ENCODE measurements at places on chromosomes 1 and 21.
A peak's percentile ranks its signal among the peaks of the same experiment; 100 is the strongest.

DNA sequence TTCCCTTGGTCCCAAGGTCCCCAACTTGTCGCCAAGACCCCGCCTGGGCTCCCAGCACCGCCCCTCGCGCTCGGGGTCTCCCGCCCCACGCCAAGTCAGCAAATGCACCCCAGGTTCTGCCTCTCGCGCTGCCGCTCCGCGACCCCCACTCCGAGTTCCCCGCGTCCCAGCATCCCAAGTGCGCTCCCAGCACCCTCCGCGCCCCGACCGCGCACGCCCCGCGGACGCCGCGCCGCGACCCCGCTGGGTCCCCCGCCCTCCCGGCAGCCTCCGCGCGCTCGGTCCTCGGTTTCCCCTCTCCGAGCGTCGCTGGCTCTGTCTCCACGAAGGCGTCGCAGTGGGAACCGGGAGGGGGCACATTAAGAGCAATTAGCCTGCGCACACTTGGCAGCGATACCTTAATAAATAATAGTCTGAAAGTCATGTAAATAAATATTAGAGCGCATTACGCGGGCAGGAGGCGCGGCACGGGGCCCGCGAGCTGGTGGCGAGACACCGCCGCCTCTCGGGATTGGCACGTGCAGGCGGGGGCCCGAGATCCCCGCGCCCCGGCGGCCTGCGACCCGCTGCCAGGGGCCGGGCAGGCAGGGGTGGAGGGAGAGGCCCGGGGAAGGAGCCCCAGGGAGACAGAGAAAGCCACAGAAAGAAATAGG, 75.9 kb downstream of the VWA5B1 start:
- DNase-seq: no peak

GRCh38 chr1:237239248-237239647, 197.3 kb downstream of the RYR2 start:
- no peak for DNase-seq

- no peak for DNase-seq
Observed at GRCh38 chr21:42044871-42045495, 26.1 kb upstream of the UMODL1 start.

DNA sequence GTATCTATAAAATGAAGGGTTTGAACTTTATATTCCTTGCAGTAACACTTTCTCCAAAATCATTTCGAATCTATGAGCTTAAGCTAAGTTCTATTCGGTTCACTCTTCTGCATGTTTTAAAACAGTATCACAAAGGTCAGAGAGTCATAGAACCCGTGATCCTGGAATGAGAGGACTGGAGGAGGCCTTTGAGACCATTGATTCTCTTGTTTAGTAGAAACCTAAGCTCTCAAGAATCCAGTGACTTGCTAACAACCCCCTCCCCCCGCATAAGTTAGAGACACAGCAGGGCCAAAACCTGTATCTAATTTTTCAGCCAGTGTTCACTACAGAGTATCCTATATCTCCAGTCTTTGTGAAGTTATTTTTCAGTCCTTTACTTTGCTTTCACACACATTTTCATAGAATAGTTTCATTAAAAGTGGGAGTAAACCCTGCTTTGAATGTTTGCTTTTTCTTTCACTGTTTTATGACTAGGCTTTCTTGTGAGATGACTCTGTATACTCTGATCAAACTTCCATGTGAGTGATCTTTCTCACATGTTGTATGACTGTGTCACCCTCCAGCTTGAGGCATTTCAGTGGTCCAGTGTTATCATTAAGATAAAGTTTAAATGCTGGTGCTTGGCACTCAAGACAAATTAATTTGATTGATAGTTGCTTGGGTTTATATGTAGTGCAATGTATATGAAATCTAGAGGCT, 275.4 kb upstream of the SGIP1 start:
- no peak for DNase-seq

- no peak for DNase-seq
Observed at GRCh38 chr1:223326776-223327175, 37.2 kb downstream of the SUSD4 start.

- no peak for DNase-seq
Observed at GRCh38 chr1:205477121-205477758, 21.4 kb upstream of the BLACAT1 start.

DNA sequence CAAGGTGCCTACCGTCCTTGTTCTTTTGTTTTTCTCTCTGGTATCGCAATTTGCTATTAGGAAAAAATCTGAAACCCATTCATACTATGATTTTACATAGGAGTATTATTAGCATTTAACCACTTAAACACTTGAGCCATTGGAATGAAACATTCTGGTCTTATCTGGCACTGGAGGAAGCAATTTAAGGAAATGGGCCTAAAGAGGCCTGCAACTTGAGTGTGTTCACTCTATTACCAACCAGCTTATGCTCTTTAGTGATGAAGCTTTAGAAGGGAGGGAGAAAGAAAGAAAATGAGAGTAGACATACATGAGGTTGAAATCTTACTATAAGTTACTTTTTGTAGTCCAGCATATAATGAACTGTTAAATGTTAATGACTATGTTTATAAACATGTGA, 5.7 kb downstream of the GJA5 start:
- no peak for DNase-seq

DNA sequence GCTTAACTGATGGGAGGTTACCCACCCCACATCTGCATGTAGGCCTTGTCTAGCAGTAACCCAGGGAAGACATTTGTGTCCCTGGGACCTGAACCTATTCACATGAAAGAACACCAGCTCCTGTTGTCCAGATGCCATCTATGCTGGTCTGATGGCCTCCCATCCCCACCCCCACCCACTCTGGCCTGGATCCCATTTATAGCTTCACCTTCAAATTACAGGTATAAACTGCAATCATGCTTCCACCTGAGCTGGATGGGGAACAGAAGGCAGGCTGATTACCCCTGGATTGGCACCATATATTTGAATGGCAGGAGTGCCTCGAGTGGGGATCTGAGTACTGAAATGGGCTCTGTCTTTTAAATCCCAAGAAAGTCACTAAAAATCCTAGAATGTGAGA, 312.7 kb upstream of the USP24 start:
- DNase-seq: no peak

GRCh38 chr1:62613325-62613727, 16.0 kb downstream of the ANGPTL3 start:
- DNase-seq: no peak

GRCh38 chr1:230749150-230749549, 2.0 kb downstream of the CAPN9 start:
- DNase-seq: no peak

- no peak for DNase-seq
Observed at GRCh38 chr1:171506525-171507304, 21.4 kb downstream of the PRRC2C start.

DNA sequence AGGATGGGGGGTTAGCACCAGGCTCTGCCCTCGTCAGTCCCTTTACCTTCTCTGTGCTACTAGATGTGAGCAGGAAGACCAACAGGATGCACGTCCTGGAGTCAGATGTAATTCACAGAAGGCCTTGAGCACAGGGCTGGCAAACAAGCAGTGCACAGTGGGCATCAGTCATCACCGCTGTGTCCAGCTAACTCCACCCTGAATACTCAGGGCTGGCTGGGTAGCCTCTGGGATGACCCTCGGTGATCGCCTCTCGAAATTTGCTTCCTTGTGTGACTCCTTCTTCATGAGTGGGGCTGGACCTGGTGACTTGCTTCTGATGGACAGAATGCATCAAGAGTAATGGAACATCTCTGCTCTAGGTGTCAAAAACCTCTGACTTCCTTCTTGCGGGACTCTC, 92.2 kb upstream of the TMPRSS2 start:
- no peak for DNase-seq

DNA sequence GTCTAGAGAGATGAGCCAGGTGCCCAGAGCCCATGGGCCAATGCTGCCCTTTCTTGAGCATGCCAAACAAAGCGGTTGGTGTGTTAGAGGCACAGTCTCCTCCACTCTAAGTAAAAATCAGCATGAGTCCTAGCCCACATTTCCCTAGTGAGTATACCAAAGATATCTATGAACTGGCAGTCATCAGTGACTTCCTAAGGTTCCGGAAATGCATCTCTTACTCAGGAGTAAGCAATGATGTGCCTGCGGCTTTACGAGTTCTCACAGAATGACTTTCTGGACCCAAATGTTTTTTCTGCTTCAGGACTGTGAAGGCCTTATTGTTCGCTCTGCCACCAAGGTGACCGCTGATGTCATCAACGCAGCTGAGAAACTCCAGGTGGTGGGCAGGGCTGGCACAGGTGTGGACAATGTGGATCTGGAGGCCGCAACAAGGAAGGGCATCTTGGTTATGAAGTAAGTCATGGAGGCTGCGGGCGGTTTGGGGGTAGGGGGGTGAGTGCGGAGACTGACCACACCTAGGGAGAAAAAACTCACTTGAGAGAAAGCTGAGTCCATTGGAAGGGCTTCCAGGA, 9.2 kb downstream of the PHGDH start:
- no peak for DNase-seq

DNA sequence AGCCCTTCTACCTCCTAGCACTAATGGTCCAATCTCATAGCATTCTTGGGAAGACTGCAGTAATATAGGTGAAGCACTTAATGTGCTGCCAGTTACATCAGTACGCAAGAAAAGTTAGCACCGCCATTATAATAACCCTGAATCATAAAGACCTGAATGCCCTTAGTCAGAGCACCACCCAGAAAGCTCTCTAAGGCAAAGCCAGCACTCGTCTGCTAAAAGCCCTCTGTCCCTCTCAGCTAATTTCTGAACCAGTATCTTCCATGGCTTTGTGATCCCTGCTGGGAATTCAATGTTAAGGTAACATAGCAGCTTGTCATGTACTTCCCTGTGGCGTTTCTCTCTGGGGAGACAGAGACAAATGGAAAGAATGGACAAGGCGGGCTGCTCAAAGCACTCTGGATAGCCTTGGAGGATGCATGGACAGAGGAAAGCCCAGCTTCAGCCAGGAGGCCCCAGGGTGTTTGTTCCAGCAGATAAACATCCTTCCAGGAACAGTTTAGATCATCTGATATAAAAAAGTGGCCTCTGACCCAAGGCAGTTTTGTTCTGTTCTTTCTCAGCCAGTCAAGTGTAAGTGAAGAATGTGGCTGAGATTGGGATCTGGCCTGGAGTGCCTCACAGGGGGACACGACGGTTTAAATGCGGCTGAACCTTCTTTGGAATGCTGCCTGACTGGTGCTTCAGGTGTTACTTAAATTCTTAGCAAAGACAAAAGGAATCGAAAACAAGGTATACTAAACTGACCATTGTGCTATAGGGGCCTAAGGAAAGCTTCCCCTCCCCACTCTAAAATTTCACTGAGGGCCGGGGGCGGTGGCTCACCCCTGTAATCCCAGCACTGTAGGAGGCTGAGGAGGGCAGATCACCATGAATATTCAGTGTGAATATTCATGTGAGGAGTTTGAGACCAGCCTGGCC, 58.1 kb upstream of the VTCN1 start:
- no peak for DNase-seq

- DNase-seq: no peak
Observed at GRCh38 chr21:16777041-16777720, 735.7 kb upstream of the CXADR start.

- DNase-seq: no peak
Observed at GRCh38 chr1:90149101-90149500, 154.2 kb downstream of the ZNF326 start.

DNA sequence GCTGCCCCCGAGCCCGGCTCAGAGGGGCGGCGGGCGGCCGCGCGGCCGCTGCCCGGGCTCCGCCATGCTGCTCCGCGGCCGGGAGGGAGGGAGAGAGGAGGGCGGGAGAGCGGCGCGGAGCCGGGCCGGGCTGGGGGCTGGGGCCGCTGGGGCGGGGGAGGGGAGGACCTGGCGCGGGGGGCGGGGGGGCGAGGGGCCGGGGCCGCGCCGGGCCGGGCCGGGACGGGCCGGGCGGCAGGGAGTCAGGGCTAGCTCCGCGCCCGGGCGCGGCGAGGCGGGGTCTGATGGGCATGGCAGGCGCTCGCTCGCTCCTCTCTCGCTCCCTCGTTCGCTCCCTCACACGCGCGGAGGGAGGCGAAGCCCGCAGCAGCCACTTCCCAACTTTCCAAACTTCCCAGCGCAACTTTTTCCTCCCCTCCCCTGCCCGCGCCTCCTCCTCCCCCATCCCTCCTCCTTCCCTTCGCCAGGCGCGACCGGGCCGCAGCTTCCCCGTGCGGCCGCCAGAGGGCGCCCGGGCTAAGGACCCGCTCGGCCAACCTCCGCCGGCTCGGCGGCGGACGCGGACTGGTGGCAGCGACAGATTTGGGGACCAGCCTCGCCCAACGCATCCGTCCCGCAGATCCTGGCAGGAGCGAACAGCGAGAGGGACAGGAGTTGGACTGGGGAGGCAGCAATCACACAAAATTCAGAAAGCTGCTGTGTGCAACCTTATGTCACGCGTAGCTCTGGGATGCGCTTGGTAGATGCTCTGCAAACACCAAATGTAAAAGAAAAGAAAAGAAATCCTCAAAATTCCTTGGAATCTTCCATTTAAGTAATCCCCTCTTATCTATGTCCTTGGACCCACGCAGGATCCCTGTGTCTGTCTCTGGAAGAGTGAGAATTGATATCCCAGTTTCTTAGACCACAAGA, at the start of gene TRABD2B:
Gene TRABD2B (minus strand): TSS at position 97 of the 912 bp plus-strand sequence.
- peak; percentile 50 for DNase-seq

DNA sequence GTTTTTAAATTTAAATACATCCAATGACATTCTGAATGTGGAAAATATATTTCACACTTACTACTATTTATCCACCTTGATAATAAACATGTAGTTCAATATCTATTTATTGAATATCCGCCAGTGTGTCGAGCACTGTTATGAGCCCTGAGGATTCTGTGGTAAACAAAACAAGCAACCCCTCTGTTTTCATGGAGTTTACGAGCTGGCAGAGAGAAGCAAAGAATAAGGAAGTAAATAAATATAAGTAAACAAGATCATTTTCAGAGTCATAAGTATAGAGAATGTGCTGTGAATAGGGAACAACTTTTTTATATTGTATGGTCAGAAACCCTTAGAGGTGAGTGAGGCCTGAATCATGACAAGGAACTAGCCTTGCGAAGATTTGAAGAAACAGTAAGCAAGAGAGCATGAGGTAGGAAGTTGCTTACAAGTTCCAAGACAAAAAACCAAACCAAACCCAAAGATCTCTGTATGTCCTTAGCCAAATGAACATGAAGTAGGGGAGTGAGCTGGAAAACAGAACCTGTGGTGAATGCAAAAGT, 6.4 kb upstream of the SERBP1 start:
- DNase-seq: no peak

DNA sequence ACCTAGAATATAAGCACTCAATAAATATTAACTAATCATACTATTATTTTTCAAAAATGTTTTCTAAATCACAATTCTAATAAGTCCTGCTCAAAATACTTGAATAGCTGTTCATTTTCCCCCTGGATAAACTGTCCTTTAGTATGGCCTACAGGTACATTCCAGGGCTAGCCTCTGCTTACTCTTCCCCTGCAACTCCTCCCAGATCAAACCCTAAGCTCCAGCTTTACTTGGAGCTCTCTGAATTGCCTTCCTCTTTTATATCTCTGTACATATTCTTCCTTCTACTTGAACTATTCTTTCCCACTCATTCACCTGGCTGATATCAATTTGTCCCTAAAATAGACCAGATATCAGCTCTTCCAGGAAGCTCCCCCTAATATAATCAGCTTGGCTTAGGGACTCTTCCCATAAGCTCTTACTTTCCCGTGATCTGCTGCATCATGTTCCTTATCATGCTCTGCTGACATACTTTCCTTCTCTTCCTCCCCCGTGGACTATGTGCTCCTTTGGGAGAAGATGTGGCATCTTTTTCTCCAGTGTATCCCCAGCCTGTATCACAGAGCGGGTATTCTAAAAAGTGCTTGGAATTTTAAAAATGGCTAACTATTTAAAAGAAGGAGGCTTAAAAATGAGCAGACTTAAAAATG, 43.1 kb upstream of the PIGC start:
- no peak for DNase-seq

- no peak for DNase-seq
Observed at GRCh38 chr1:27885114-27885528, 12.8 kb downstream of the THEMIS2 start.

- DNase-seq: no peak
Observed at GRCh38 chr1:11339346-11340232, 66.6 kb downstream of the UBIAD1 start.

GRCh38 chr21:37292941-37293340, 25.8 kb upstream of the VPS26C start:
- DNase-seq: no peak

All from activated CD4-positive, alpha-beta T cell treated with anti-CD3 and anti-CD28 coated beads, Interleukin-2, amount 50 U/mL, for 1 hour (primary cell).